ENCODE measurements at places on chromosomes 3 and 15. TPM values are rescaled to one million over a fixed set of nuclear protein-coding genes. Genes with fewer than 3 reads are reported as not detected.

Gene CNOT10
- 21.0 TPM for total RNA-seq

Gene MORC1
- 0.20 TPM for total RNA-seq

Gene CHL1
- 191 TPM for total RNA-seq

Gene EFL1
- 15.1 TPM for total RNA-seq

Gene DNASE1L3
- 1.5 TPM for total RNA-seq

Gene CEP19
- 3.3 TPM for total RNA-seq

Gene TMEM212
- total RNA-seq, result not detected

Gene C3orf62
- total RNA-seq, result 2.6 TPM

Gene CCR9
- 0.78 TPM for total RNA-seq

Gene ALPK3
- total RNA-seq, result 7.1 TPM

Gene NANOGP8
- 2.3 TPM for total RNA-seq

GRCh38 chr15:65400760-65401610 lies 21.8 kb downstream of the IGDCC4 start:
- no peaks in the 10 kb centered on the region for H3K36me3 ChIP-seq
- no peak overlapping the region for H3K4me3 ChIP-seq
- no peaks in the 10 kb centered on the region for H3K4me1 ChIP-seq
- no peak overlapping the region for H3K27ac ChIP-seq

DNA sequence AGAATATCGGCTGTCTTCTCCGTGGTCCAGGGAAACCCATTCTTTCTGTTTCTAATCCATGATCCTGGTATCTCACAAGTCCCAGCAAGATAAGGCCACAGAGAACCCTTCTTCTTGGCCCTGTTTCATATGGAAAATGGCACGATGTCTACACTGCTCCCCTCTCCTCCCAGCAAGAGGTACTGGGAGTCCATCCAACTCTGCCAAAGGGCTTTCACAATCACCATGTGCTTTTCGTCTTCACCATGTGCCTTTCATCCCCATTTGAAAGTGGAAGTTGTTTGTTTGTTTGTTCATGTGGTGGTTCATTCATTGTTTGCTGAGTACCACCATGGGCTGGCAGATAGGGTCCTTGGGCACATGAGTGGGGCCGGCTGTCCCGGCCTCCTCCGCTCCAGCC lies 5.5 kb downstream of the ITIH3 start:
- H3K27ac ChIP-seq, result no peak overlapping the region
- H3K4me3 ChIP-seq, result no peak overlapping the region
- H3K4me1 ChIP-seq, result no peaks in the 10 kb centered on the region
- DNase-seq, result no peak

GRCh38 chr15:71761649-71762048 lies 48.7 kb upstream of the NR2E3 start:
- peak; percentile 35 for DNase-seq
- H3K27me3 ChIP-seq, result no peaks in the 10 kb centered on the region
- no peaks in the 10 kb centered on the region for H3K4me1 ChIP-seq
- no peak overlapping the region for H3K27ac ChIP-seq

DNA sequence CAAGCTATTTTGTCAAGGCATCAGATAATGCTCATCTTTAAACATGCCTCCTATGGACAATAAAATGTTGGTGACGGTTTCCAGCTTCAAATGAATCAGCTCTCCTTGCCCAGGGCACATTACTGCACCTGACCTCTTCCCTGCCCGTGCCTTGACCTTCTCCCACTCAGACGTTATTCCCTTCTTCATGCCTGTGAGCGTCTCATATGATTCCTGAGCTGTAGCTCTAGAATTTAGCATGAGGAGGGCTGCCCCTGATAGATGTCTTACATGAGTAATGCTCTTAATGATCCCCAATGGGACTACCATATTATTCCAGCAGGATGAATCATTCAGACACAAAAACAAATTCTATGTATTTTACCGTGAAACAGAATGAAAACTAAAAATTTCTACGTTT lies 762.7 kb downstream of the ROBO1 start:
- H3K36me3 ChIP-seq, result no peaks in the 10 kb centered on the region
- DNase-seq, result no peak
- no peaks in the 10 kb centered on the region for H3K27me3 ChIP-seq
- H3K27ac ChIP-seq, result no peak overlapping the region

- no peaks in the 10 kb centered on the region for H3K36me3 ChIP-seq
- no peaks in the 10 kb centered on the region for H3K27me3 ChIP-seq
- H3K4me1 ChIP-seq, result no peaks in the 10 kb centered on the region
- H3K4me3 ChIP-seq, result no peak overlapping the region
- no peak overlapping the region for H3K27ac ChIP-seq
Measured at GRCh38 chr3:175648899-175649298, 789.8 kb downstream of the NAALADL2 start.

GRCh38 chr3:138135833-138136194 lies 3.6 kb upstream of the A4GNT start:
- H3K27me3 ChIP-seq, result no peaks in the 10 kb centered on the region
- no peaks in the 10 kb centered on the region for H3K36me3 ChIP-seq
- no peaks in the 10 kb centered on the region for H3K4me1 ChIP-seq
- no peak overlapping the region for H3K4me3 ChIP-seq
- no peak for DNase-seq
- H3K27ac ChIP-seq, result no peak overlapping the region

GRCh38 chr3:21747376-21747775 lies 3.6 kb downstream of the ZNF385D start:
- H3K27ac ChIP-seq, result no peak overlapping the region
- H3K27me3 ChIP-seq, result no peaks in the 10 kb centered on the region

DNA sequence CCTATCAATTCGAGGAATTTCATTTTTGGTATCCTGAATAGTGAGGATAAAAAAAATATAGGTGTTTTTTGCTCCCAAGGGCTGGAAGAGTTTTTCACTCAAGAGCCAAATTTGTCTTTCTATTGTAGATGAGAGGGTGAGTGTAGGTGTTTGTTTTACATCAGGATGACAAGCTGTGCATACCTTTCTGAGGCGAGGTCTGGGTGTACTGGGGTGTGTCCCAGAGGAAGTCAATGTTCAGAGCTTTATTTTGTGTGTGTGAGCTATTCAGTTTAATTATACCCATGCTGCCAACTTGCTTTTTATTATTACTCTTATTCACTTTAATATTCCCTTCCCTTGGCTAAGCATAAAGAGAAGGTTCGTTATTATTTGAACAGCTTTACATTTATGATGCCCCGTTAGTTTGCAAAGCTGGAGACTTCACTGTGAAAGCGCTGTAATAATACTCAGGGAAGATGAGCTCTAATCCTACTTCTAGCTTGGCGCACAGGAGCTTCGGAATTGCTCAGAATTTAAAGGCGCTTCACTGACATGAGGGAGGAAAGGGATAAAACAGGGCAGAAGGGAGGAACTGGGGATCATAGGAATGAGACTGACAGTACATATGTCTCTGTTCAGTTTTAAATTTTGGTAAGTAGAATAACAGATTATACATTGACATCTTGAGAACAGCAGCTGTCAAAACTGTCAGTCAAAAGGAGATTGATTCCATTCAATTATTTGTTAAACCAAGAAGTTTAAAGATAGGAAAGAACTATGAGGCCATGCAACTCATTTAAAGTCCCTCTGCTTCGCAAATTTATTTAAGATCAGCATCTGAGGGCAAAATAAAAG lies 117.7 kb upstream of the TP63 start:
- no peaks in the 10 kb centered on the region for H3K4me1 ChIP-seq
- no peak for DNase-seq
- no peaks in the 10 kb centered on the region for H3K36me3 ChIP-seq
- H3K27me3 ChIP-seq, result no peaks in the 10 kb centered on the region
- H3K4me3 ChIP-seq, result no peak overlapping the region

DNA sequence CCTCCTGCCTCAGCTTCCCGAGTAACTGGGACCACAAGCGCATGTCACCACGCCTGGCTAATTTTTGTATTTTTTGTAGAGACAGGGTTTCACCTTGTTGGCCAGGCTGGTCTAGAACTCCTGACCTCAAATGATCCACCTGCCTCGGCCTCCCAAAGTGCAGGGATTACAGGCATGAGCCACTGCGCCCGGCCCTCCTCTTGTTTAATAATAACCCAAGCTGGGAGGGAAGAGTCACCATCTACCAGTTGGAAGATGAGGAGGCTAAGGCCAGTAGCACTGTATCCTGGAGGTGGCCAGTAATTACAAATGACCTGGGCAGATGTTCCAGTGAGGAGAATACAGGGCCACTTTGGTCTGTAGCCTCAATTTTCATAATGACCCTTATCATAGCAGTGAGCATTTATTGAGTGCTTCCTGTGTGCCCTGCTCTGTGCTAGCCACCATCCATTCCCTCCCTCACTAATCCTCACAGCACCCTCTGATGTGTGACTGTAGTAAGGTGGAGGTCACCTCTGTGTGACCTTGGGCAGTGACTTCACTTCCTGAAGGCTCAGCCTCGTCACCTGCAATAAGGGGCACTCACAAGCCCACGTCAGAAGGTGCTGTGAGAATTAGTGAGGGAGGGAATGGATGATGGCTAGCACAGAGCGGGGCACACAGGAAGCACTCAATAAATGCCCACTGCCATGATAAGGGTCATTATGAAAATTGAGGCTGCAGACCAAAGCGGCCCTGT lies 64.2 kb downstream of the ABTB1 start:
- no peaks in the 10 kb centered on the region for H3K36me3 ChIP-seq
- H3K27ac ChIP-seq, result peak overlapping the region; percentile 77
- H3K4me1 ChIP-seq, result peaks cover 67% of the 10 kb centered on the region
- no peak for DNase-seq

- H3K27me3 ChIP-seq, result no peaks in the 10 kb centered on the region
- no peak within 1 kb of the TSS for H3K4me3 ChIP-seq
- H3K36me3 ChIP-seq, result no peaks in the 10 kb centered on the region
- no peak for DNase-seq
- H3K27ac ChIP-seq, result no peak within 1 kb of the TSS
Measured at GRCh38 chr15:79431636-79432344, at the start of gene MINAR1. Gene MINAR1 (plus strand): TSS chr15:79432336. CDS start chr15:79456148, 23,812 bp downstream.

- no peaks in the 10 kb centered on the region for H3K4me1 ChIP-seq
- DNase-seq, result no peak
- no peak overlapping the region for H3K27ac ChIP-seq
- H3K27me3 ChIP-seq, result no peaks in the 10 kb centered on the region
- H3K36me3 ChIP-seq, result peaks cover 69% of the 10 kb centered on the region
Measured at GRCh38 chr3:47612178-47612577, 33.5 kb upstream of the CSPG5 start.

DNA sequence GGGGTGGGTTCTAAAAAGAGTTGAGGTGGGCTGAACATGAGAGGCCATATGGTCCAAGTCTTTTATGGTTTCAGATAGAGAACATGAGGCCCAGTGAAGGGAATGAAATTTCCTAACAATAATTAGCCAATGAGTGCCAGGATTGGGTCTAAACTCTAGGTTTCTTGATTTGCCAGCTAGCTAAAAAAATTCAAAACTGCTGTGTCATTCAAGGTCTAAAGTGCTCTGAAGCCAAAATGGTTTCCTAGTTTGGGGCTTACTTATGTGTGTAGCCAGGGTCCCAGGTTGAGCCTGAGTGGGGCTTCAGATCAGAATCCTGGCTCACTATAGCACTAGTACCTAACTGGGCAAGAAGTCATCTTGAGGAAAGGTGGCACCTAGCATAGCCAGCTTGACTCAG lies 55.3 kb upstream of the SYN2 start:
- H3K4me3 ChIP-seq, result no peak overlapping the region
- no peaks in the 10 kb centered on the region for H3K27me3 ChIP-seq
- no peak for DNase-seq

- H3K4me1 ChIP-seq, result no peaks in the 10 kb centered on the region
- H3K36me3 ChIP-seq, result no peaks in the 10 kb centered on the region
- no peak for DNase-seq
- no peak overlapping the region for H3K4me3 ChIP-seq
Measured at GRCh38 chr3:76107935-76108570, 322.7 kb upstream of the ZNF717 start.

DNA sequence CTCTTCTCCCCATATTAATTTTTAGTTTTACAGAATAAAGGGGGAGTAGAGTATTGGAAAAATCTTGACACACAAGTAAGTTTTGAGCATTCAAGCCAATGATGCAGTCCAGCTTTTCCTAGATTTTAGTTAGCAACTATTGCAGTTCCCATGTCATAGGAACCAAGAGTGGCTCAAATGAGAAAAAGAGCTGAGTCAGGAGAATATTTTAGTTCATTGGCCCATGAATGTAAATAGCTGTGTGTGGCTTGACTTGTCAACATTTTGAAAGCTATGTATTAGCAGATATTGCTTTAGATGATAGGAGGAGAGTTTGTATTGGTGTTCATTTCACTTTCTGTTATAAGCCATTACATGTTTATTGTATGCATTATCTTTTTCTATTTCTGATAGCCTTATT lies 853.7 kb downstream of the PLOD2 start:
- H3K36me3 ChIP-seq, result no peaks in the 10 kb centered on the region
- no peak overlapping the region for H3K4me3 ChIP-seq
- no peak for DNase-seq
- H3K27me3 ChIP-seq, result no peaks in the 10 kb centered on the region

- no peak overlapping the region for H3K4me3 ChIP-seq
- no peaks in the 10 kb centered on the region for H3K27me3 ChIP-seq
- H3K27ac ChIP-seq, result no peak overlapping the region
- DNase-seq, result no peak
- H3K36me3 ChIP-seq, result no peaks in the 10 kb centered on the region
Measured at GRCh38 chr3:12370758-12371157, 81.9 kb downstream of the PPARG start.

DNA sequence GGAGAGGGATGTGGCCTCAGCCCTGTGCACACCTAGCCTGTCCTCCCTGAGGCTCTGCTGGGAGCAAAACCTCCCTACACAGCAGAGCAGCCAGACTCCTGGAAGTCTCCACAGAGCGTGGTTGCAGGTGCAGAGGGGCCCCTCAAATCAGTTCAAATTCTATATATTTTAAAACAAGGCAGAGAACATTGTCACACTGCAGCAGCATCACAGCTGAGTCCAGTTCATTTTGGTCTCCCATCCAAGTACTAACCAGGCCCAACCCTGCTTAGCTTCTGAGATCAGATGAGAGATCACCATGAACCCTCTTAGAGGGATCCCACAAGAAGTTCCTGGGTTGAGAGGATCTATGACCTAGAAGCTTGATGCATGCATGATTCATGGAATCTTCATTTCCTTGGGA lies 331.0 kb upstream of the RGMA start:
- no peak overlapping the region for H3K27ac ChIP-seq
- no peaks in the 10 kb centered on the region for H3K27me3 ChIP-seq
- H3K4me3 ChIP-seq, result no peak overlapping the region
- H3K36me3 ChIP-seq, result no peaks in the 10 kb centered on the region
- no peaks in the 10 kb centered on the region for H3K4me1 ChIP-seq
- DNase-seq, result no peak

All from tibial nerve (tissue), 4 donors.